Upper lobe of right lung (tissue), 1 donor: ENCODE measurements at places on chromosomes 2 and 18.

DNA sequence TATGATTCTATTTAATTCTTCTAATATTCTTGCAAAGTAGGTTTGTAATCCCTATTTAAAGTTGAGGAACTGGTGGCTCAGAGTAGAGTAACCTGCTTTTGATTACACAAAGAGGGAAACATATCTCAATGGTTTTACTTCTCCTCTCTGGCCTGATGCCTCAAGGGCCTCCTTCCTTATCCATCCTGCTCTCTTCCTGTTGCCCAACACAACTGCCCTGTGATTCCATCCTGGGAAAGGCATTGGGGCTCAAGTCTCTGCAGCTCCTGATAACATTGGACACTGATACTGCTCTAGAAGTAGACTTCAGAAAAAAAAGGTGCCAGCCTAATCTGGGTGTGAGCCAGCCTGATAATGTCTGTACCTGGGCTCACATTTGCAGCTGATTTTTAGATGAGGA lies 75.8 kb downstream of the RDH14 start:
- no peaks in the 10 kb centered on the region for H3K27me3 ChIP-seq
- no peak overlapping the region for H3K27ac ChIP-seq
- no peaks in the 10 kb centered on the region for H3K4me1 ChIP-seq
- no peaks in the 10 kb centered on the region for H3K36me3 ChIP-seq

GRCh38 chr2:118103951-118104940 lies 16.0 kb downstream of the INSIG2 start:
- peaks cover 61% of the 10 kb centered on the region for H3K36me3 ChIP-seq
- H3K27me3 ChIP-seq = no peaks in the 10 kb centered on the region
- H3K27ac ChIP-seq = no peak overlapping the region
- H3K4me3 ChIP-seq = no peak overlapping the region
- no peaks in the 10 kb centered on the region for H3K4me1 ChIP-seq

- H3K4me3 ChIP-seq = no peak overlapping the region
- no peaks in the 10 kb centered on the region for H3K36me3 ChIP-seq
- no peak for DNase-seq
Measured at GRCh38 chr2:101140978-101141655, 10.1 kb downstream of the TBC1D8 start.

DNA sequence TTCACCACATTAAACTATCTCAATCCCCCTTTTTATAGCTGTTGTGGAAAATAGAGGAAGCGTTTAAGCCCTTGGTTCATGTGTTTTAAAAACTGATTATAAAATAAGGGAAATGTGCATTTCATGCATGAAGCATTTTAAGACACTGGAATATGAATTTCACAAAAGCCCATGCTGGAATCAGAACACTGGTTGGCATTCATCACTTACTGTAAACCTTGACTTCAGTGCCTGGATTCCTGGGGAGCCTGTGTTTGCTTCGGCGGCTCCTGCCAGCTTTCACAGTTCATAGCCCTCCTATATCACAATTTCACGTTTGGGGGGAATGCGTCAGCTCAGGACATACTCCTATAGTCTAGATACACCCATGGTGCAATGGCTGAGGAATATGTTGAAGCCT lies 336.9 kb downstream of the INSIG2 start:
- no peak for DNase-seq
- no peak overlapping the region for H3K27ac ChIP-seq
- no peaks in the 10 kb centered on the region for H3K27me3 ChIP-seq

DNA sequence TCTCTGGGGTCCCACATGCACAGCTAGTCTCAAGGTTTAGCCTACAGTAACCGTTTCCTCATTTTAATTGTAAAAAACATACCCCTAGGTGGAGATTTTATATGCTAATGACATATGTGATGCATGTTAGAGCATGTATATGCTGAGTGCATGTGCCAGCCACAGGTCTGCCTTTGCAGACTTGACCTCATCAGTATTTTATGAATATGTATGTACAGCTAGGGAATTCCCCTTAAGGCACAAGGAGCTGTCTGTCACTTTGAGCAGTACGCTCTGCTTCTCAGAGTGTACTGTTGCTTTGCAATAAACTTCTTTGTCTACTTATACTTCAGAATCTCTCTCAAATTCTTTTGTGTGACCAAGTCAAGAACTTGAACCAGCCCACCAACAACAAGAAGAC lies 131.2 kb upstream of the ERBB4 start:
- no peak overlapping the region for H3K27ac ChIP-seq
- no peak overlapping the region for H3K4me3 ChIP-seq
- no peak for DNase-seq
- H3K27me3 ChIP-seq = no peaks in the 10 kb centered on the region
- H3K4me1 ChIP-seq = no peaks in the 10 kb centered on the region

- H3K36me3 ChIP-seq = no peaks in the 10 kb centered on the region
- H3K27ac ChIP-seq = no peak overlapping the region
- peaks cover 23% of the 10 kb centered on the region for H3K4me1 ChIP-seq
- no peak for DNase-seq
- H3K4me3 ChIP-seq = no peak overlapping the region
- peaks cover 4% of the 10 kb centered on the region for H3K27me3 ChIP-seq
Measured at GRCh38 chr2:239443666-239444567, 43.1 kb upstream of the HDAC4 start.

DNA sequence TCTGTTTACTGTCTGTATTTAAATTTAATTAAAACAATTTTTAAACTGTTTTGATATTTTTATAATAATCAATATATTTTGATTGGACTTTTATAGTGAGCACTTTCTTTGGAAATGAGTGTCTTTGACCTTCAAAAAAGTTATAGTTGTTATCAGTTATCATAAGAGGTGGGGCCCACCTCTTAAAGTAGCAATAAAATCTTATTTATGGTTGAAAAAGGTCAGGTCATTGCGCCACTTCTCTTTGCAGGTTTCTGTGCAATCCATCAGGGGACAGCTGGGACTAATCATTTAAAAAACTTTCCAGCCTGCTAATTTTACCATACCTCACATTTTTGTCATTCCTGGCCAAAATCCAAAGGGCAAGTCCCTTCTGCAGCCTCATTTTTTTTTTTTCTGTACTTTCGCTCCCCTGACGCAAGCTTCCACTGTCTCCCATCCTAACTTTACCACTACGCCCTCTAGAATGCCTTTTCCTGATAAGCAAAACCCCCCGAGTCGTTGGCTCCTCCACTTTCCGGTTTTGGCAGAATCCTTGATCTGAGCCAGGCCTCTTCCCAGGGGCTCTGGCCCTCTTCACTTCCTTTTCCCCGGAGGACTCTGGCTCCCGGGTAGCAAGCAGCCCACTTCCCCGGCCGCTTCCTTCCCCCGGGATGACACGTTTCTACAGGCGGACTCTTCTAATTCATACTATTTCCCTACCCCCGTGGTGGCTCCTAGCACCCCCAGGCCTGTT lies 1.1 kb upstream of the SEH1L start:
- peak overlapping the region; percentile 99 for H3K27ac ChIP-seq
- no peaks in the 10 kb centered on the region for H3K36me3 ChIP-seq
- H3K27me3 ChIP-seq = no peaks in the 10 kb centered on the region
- no peak for DNase-seq
- H3K4me1 ChIP-seq = peaks cover 22% of the 10 kb centered on the region
- H3K4me3 ChIP-seq = peak overlapping the region; percentile 91

DNA sequence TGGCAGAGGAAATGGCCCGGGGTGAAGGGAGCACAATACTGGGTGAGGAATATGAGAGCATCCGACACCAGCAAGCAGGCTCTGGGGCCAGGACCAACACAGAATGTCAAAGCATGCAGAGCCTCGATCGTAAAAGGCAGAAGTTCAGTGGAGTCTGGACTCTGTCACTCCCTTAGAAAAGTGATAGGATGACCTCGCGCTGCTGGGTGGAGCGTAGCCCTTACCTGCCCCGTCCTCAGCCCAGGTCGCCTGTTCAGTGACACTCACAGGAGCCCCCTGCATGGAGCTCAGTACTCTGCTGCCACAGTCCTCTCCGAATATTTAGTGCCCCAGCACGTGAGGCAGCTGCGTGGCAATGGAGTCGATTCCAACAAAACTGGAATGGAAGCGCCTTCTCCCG lies 236.7 kb upstream of the MYT1L start:
- H3K27ac ChIP-seq = no peak overlapping the region
- no peaks in the 10 kb centered on the region for H3K4me1 ChIP-seq
- H3K27me3 ChIP-seq = no peaks in the 10 kb centered on the region
- no peak for DNase-seq
- no peak overlapping the region for H3K4me3 ChIP-seq
- H3K36me3 ChIP-seq = no peaks in the 10 kb centered on the region

DNA sequence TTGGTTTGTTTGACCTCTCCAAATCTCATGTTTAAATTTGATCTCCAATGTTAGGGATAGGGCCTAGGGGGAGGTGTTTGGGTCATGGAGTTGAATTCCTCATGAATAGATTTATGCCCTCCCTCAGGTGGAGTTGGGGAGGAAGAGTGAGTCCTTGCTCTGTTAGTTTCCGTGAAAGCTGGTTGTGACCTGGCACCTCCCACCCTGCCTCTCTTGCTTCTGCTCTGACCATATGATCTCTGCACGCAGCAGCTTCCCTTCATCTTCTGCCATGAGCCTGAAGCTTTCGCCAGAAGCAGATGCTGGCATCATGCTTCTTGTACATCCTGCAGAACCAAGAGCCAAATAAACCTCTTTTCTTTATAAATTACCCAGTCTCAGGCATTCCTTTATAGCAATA lies 231.6 kb upstream of the ERBB4 start:
- H3K36me3 ChIP-seq = no peaks in the 10 kb centered on the region
- no peaks in the 10 kb centered on the region for H3K4me1 ChIP-seq
- no peak overlapping the region for H3K27ac ChIP-seq

- peaks cover 2% of the 10 kb centered on the region for H3K4me1 ChIP-seq
- H3K27me3 ChIP-seq = peaks cover 46% of the 10 kb centered on the region
- H3K36me3 ChIP-seq = no peaks in the 10 kb centered on the region
- DNase-seq = no peak
- H3K4me3 ChIP-seq = no peak overlapping the region
Measured at GRCh38 chr2:44796771-44797170, 144.7 kb upstream of the SIX3 start.

- H3K4me3 ChIP-seq = no peak overlapping the region
- no peak for DNase-seq
- H3K27ac ChIP-seq = no peak overlapping the region
- no peaks in the 10 kb centered on the region for H3K36me3 ChIP-seq
- peaks cover 6% of the 10 kb centered on the region for H3K27me3 ChIP-seq
Measured at GRCh38 chr2:168941297-168941696, 40.2 kb downstream of the G6PC2 start.

DNA sequence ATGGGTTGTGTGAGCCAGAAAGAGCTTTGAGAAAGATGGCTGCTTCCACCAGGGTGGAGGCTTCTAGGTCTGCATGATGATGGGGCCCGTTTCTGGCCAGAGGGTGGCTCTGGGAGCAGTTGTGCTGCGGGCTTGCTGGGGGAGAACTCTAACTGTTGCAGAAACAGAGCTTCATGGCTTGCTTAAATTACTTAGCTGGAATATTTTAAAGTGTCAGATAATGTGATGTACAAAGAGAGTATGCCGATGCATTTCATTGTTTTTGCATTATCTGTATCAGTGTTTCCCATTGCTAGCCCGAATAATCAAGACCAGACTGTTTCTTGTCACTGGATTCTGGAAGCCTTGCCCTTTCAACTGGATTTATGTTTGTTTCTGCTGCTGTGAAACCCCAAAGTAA lies 6.3 kb upstream of the DRC1 start:
- no peak overlapping the region for H3K27ac ChIP-seq
- no peaks in the 10 kb centered on the region for H3K27me3 ChIP-seq
- no peaks in the 10 kb centered on the region for H3K4me1 ChIP-seq
- peaks cover 10% of the 10 kb centered on the region for H3K36me3 ChIP-seq
- no peak overlapping the region for H3K4me3 ChIP-seq

- H3K4me1 ChIP-seq = no peaks in the 10 kb centered on the region
Measured at GRCh38 chr2:44016282-44016681, 20.5 kb upstream of the LRPPRC start.

GRCh38 chr18:47898055-47898454 lies 32.4 kb downstream of the SMAD2 start:
- H3K27ac ChIP-seq = no peak overlapping the region
- no peaks in the 10 kb centered on the region for H3K36me3 ChIP-seq
- peaks cover 26% of the 10 kb centered on the region for H3K4me1 ChIP-seq
- H3K27me3 ChIP-seq = no peaks in the 10 kb centered on the region
- H3K4me3 ChIP-seq = no peak overlapping the region

GRCh38 chr2:186940463-186940862 lies 91.5 kb upstream of the ZSWIM2 start:
- no peak overlapping the region for H3K4me3 ChIP-seq
- H3K27me3 ChIP-seq = no peaks in the 10 kb centered on the region
- H3K36me3 ChIP-seq = no peaks in the 10 kb centered on the region

GRCh38 chr2:51053213-51053612 lies 21.3 kb upstream of the NRXN1 start:
- no peak overlapping the region for H3K4me3 ChIP-seq
- H3K36me3 ChIP-seq = no peaks in the 10 kb centered on the region
- no peaks in the 10 kb centered on the region for H3K4me1 ChIP-seq
- H3K27ac ChIP-seq = no peak overlapping the region
- no peak for DNase-seq

DNA sequence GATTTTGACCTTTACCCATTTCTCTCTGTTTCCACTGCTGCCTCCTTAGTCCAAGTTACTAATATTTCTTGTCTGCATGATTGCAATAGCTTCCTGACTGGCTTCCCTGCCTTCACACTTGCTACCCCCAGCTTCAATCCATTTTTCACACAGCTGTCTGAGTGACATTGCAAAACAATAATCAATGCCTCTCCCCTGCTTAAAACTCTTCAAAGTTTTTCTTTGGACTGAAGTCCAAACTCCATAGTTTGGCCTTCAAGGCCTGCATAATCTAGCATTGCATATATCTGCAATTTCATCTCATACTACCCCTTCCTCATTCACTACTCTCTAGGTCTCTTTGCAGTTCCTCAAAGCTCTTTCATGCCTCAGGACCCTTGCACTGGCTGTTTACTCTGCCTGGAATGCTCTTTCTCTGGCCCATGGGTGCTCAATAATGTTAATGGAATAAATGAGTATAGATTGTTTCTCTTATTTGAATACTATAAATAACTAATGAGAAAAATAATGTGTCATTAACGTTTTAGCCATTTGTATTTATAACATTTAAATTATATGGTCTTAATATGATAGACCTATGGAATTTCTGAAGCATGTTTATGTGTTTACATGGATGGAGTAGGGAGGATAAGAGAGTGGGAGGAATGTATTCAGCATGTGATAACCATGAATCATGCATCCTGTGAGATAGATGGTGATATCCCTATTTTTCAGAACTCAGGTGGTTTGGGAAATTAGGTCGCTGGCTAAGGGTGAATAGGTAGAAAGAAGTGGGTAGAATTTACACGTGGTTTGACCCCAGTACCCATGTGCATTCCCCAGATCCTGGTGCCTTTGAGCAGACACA lies 5.7 kb upstream of the TMEM178A start:
- no peaks in the 10 kb centered on the region for H3K36me3 ChIP-seq
- no peak overlapping the region for H3K27ac ChIP-seq
- no peak overlapping the region for H3K4me3 ChIP-seq
- no peaks in the 10 kb centered on the region for H3K27me3 ChIP-seq

- H3K36me3 ChIP-seq = no peaks in the 10 kb centered on the region
- no peak for DNase-seq
- H3K4me1 ChIP-seq = peaks cover 22% of the 10 kb centered on the region
- H3K27ac ChIP-seq = no peak overlapping the region
- H3K4me3 ChIP-seq = no peak overlapping the region
- no peaks in the 10 kb centered on the region for H3K27me3 ChIP-seq
Measured at GRCh38 chr2:26349690-26350089, 3.1 kb upstream of the ADGRF3 start.
